Prostate gland (tissue), 2 donors: ENCODE measurements at places on chromosomes 13 and 19. TPM values are rescaled to one million over a fixed set of nuclear protein-coding genes. Genes with fewer than 3 reads are reported as not detected.

GRCh38 chr19:46297700-46298478 lies 1.0 kb downstream of the HIF3A start:
- DNase-seq = peak; percentile 36

Gene RDH8
- total RNA-seq = not detected

DNA sequence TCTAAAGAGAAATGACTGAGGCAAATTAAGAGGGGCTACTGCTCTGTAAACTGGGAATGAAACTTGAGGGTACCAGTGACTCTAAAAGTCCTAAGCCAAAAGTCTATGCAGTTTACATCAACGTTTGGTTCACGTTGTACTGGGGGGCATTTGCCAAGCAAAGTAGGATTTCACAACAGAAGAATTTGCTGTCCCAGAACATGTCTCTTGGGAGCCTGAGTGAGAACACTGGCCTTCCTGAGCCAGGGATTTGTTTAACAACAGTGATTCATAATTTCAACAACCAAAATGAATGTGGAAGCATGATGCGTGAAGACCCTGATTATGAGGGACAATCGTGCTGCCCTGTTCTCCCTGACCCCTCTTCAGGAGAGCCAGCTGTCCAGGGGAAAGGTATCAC lies 178.0 kb downstream of the OXGR1 start:
- DNase-seq = no peak

DNA sequence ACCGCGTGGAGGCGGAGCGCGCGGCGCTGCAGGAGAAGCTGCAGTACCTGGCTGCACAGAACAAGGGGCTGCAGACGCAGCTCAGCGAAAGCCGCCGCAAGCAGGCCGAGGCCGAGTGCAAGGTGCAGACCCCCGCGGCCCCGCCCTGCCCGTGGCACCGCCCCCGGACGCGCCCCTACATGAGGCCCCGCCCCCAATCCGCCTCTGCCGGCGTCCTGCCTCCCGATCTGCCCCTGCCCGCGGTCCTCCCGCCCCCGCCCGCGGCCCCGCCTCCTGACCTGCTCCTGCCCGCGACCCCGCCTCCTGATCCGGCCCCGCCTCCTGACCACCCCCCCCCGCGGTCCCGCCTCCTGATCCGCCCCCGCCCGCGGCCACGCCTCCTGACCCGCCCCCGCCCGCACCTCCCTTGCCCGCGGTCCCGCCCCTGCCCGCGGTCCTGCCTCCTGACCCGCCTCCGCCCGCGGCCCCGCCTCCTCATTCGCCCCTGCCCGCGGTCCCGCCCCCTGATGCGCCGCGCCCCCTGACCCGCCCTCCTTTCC lies 11.7 kb downstream of the PRR36 start:
- DNase-seq = peak; percentile 70

DNA sequence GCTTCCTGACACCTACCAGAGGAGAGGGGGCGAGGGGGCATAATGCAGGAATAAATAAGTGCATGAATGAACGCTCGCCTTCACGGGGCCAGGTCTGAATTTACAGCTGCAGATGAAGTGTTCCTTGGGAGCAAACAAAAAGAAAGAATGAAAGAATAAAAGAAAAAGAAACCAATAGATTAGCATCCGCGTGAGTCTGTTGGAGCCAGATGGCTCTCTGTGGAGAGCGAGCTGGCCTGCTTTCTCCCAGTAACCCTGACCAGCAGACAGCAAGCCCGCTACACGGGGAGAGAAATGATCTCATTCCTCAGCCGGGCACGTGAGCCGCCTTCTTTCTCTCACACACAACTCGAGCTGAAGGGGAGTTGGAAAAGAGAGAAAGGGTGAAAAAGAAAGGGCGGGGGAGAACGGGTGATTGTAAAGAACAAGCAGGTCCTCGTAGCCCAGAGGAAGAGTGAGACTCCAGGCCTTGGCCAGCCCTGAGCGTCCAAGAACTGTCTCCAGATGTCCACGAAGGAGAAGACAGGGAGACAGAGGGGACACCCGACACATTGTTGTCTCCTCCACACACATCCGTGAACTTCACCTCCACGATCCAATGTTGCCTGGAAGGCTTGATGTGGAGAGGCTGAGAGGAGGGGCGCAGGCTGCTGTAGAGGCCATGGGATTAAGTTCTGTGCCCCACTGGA lies 81.4 kb downstream of the RNASEH2B start:
- DNase-seq = no peak

- DNase-seq = no peak
Measured at GRCh38 chr19:1223018-1223855, 14.6 kb downstream of the CBARP start.

GRCh38 chr13:35557475-35557874 lies 81.0 kb upstream of the MAB21L1 start:
- DNase-seq = no peak

- DNase-seq = no peak
Measured at GRCh38 chr19:42443944-42444398, 1.2 kb upstream of the CXCL17 start.

Gene PROZ
- not detected for total RNA-seq

DNA sequence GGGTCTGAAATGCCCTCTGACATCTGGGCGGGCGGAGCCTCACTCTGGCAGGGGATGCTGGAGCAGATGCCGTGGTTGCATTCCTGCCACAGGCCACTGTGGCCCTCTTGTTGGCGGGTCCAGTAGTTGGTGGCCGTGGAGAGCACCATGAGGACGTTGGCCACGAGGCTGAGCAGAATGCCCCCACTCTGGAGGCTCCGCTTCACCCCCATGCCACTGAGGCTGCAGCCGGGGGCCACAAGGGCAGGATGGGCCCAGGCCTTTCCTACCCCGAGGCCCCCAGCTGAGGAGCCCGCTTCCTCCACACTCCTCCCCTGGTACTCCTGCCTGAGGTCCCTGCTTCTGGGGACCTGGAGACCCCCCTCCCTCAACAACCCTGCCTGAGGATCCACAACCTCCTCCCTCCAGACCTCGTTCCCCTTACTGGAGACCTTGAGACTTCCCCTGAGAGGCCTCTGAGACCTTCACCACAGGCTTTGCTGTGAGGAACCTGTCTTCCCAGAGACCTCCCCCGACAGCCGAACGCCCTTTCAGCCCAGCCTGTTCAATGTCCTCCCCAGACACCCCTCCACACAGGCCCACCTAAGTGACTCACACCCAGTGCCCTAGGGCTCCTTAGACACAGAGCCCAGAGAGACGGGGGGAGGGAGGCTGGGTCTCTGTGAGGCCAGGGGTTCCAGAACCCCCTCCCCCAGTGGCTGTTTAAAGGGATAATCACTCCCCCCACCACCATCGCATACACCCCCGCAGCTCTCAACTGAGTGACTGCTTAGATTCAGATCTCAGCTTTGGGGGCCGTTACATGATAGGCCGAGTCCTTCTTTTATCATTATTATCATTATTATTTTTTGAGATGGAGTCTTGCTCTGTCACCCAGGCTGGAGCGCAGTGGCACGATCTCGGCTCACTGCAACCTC lies at the start of gene CLDND2:
TSS of gene CLDND2 (minus strand) at position 638 of the 917 bp plus-strand sequence. CDS start at position 212, 426 bp downstream.
- DNase-seq = no peak

GRCh38 chr13:111122056-111122455 lies 6.9 kb downstream of the ARHGEF7 start:
- no peak for DNase-seq

DNA sequence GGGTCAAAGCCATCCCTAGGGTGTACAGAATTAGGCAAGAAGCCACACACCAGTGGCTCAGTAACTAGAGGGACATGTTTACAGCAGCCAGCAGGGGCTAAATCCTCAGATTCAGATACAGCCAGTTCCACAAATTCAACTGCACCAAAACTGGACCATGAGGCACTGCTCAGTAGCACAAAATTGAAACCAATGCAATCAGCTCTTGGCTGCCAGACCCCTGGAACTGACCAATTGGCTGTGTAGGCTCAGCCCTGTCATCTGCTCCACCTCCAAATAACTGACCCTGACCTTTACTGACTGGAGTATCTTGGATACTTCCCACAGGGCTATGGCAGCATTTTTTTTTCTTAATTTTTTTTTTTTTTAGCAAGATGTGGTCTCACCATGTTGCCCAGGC lies 226.5 kb downstream of the FOXO1 start:
- no peak for DNase-seq

GRCh38 chr19:58554494-58555368 lies at the start of gene CHMP2A:
Gene CHMP2A (minus strand): TSS chr19:58555105. CDS start chr19:58554212, 893 bp downstream.
- peak; percentile 96 for DNase-seq

Gene LYPD5
- 2.7 TPM for total RNA-seq

Gene PDCD5
- total RNA-seq = 106 TPM

- DNase-seq = no peak
Measured at GRCh38 chr13:46367617-46368327, 19.3 kb downstream of the RUBCNL start.

DNA sequence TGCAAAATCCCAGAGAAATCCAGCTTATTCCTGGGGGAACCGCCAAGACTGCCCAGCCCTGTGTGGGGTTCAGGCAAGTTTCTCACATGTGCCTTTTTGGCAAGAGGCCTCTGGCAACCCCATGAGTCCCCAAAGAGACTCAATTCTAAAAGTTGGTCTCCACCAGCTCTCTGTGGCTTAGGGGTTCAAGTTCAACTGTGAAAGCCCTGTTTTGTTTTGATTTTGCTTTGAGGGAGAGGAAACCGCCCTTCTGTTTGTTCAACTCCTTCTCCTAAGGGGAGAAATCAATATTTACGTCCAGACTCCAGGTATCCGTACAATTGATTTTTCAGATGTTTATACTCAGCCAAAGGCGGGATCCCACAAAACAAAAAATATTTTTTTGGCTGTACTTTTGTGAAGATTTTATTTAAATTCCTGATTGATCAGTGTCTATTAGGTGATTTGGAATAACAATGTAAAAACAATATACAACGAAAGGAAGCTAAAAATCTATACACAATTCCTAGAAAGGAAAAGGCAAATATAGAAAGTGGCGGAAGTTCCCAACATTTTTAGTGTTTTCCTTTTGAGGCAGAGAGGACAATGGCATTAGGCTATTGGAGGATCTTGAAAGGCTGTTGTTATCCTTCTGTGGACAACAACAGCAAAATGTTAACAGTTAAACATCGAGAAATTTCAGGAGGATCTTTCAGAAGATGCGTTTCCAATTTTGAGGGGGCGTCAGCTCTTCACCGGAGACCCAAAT lies 583 bp upstream of the LDLR start:
- no peak for DNase-seq

DNA sequence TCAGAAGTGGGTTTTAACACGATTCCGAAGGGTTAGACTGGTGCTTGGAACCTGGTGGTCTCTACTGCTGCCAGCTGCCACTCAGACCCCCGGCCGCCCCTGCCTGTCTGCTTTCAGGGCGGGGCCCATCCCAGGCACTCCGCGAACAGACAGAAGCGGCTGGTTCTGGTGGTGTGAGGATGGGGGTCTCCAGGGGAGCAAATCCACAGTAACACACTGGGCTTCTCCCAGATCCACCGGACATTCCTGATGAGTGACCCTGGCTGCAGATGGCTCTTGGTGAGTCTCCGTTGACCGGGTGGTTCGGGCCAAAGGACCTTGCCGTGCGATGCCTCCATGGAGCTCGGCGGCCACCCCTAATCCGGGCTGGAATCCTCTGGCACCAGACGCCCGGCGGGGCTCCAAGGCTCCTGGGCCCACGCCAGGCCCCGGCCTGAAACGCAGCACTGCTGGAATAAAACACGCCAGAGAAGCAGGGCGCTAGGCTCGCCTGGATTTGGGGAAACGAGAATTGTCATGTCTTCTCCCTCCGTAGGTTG lies 2.1 kb upstream of the PTBP1 start:
- no peak for DNase-seq

- DNase-seq = no peak
Measured at GRCh38 chr13:33033051-33033812, 17.0 kb downstream of the KL start.

DNA sequence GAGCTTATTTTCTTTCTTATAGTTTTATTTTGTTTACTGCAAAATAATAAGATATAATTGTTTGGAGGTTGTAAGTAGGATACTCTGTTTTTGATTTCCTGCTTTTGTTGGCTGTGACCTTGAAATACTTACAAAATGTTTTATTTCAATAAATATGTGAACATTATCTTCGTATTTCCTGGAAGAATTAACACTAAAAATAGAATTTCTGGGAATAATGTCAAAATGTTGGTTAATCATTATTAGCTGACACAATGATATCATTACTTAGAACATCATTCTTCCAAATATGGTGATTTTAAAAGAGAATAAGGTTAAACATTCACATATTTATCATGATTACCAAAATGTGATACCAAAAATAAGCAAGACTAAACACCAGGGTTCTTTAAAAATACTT lies 1148.6 kb upstream of the PRR20A start:
- DNase-seq = no peak

Gene NR1H2
- total RNA-seq = 129 TPM

DNA sequence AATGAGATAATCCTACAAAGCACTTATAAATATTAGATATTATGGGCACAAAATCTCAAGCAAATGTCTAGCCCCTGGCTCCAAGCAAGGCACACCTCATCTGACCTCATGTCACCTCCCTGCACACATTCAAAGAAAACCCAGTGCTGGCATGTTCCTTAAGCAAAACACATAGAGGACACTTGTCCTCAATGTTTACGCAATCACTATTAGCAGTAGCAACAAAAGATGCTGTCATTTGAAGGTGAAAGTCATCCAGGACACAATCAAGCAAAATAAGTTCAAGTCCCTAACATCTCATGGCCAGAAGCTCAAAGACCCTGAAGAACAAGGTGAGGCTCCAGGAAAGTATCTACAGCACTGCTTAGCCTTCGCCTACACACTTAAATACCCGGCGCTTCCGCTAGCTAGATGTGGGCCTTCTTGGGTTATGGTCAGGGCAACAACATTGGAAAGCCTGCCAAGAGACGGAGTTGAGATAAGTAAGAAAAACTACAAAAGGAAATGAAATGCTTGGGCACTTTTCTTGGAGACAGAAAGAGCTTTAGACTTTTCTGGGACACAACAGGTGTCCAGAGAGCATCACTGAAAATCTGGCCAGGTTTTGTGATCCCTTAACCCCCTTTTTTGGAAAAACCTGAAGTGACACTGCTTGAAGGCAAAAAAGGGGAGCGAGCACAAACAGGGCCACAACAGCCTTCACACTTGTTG lies 85.7 kb downstream of the FOXO1 start:
- DNase-seq = no peak

- no peak for DNase-seq
Measured at GRCh38 chr19:45154064-45154827, 6.5 kb downstream of the NKPD1 start.

DNA sequence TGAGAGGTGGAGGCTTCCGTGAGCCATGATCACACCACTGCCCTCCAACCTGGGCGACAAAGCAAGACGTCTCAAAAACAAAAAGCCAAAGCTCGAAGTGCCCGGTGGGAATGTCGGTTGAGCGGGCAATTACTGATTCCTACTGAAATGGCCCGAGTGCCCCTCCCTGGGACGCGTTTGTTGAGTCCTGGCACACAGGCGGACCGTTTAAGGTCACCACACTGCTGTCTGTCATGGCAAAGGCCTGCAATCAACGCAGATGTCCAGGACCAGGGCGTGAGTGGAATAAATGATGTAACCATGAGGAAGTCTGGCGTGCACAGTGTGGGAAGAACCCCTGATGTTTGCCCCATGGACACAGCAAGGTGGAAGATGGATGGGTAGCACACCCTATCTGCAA lies 19.2 kb upstream of the C2CD4C start:
- DNase-seq = no peak

DNA sequence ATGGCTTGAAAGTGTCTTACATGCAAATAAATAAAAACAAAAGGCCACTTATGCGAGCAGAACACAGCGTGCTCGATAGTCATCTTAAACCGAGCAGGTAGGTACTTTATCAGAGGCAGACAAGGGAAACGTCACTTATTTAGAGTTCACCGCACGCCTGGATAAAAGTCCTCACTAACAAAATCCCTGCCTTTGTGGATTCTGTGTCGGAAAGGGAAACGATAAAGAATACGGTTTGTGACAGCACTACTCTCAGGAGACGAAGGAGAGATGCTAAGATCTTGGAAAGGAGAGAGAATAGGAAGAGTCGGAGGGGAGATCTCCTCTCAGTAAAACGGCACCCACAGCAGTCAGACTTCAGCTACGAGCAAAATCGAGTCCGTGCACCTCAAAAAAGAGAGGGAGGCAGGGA lies 581 bp downstream of the RCBTB1 start:
- DNase-seq = no peak

Gene ZNF229
- total RNA-seq = 6.1 TPM

Gene TEKTIP1
- total RNA-seq = 0.41 TPM
